ENCODE measurements at places on chromosomes 4 and X.
A peak's percentile ranks its signal among the peaks of the same experiment; 100 is the strongest.

GRCh38 chrX:20487227-20487626 is 220.5 kb upstream of the RPS6KA3 start:
- no peak for DNase-seq

DNA sequence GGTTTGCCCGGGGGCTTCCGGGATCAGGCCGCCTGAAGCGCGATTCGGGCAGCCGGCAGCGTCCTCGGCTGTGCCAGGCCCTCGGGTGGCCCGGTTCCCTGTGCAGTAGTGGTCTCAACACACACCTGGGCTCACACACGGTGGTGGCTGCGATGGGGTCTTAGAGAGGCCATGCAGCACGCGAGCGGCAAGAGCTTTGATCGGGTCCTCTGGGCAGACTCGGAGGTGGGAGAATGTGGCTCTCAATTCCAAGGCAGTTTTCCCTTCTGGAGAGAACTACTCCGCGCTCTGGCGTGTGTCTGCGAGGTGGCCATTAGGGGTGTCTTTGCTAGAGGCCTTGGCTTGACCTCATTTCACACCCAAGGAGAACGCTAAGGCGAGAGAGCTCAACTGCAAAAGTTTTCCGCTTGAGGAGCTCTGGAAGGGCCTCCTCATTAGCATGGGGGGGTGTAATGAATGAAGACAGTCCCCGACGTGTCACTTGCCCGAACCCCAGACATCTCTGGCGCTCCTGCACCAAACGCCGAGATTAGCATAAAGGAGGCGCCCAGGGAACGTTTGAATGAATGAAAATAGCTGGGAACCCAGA is 771 bp upstream of the RBPJ start:
- DNase-seq = peak; percentile 54

- DNase-seq = peak; percentile 60
These were observed 10.7 kb downstream of the KLHL8 start for GRCh38 chr4:87209696-87210095.

DNA sequence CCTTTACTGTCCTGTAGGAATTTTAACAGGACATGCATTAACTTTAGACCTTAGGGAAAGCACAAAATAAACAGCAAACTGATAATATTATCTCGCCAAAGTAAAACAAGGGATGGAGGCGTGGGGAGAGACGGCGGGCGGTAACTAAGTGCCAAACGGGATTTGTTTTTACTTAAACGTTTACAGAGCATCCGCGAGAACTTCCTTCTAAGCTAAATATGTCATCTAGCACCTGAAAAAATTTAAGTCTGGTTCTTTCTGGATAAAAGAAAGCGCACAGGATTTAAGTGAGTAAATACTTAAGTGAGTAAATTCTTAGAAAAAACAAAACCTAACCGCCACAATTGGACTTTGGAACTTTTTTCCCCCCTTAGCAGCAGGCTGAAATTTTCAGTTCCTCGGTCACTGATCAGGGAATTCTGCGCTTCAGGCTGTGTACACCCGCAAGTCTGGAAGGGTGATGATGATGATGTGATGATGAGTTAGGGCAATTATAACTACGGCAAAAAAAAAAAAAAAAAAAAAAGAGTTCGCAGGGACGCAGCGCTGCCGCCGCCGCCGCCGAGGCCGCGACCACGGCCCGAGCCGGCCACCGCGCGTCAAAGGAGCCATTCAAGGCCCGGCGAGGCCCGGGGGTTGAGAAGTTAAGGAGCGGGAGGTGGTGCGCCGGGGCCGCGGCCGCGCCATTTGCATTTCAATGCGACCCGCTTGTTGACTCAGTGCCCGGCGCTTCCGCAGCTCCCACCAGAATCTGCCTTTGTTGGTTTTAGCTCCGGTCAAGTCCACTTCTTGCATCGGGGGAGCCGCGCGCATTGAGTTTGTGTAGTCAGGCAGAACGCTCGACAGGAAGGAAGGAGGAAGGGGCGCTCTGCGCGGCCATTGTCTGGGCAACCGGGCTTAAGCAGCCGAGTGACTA is 108.8 kb downstream of the SPRY1 start:
- DNase-seq = peak; percentile 29

DNA sequence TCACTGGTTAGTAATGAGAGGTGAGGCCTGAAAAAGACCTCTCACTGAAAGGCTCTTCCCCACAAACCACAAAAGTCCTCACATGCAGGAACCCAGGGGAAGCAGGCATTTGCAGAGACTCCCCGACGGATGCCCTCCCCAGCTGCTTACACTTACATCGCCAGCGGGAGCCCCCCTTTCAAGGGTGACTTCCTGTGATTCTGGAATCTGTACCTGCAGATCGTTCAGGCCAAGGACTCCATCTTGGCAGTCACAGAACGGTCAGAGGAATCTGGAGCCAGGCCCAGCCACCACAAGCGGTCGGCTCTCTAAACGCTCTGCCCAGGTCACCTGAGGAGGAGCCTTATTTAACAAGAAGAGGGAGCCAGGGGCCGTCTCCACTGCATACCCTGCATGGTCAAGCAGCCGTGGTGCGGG is 71.3 kb upstream of the STS start:
- no peak for DNase-seq

- no peak for DNase-seq
These were observed 27.6 kb downstream of the ANXA10 start for GRCh38 chr4:168119890-168120289.

- DNase-seq = no peak
These were observed 61.6 kb upstream of the NOCT start for GRCh38 chr4:138953961-138954371.

GRCh38 chrX:133346026-133346425 is 69.3 kb downstream of the GPC4 start:
- no peak for DNase-seq

GRCh38 chr4:109662771-109663170 is 40.5 kb downstream of the CASP6 start:
- no peak for DNase-seq

GRCh38 chr4:137360761-137361160 is 171.5 kb downstream of the PCDH18 start:
- DNase-seq = no peak

GRCh38 chrX:13360146-13360545 is 40.3 kb upstream of the ATXN3L start:
- DNase-seq = no peak

DNA sequence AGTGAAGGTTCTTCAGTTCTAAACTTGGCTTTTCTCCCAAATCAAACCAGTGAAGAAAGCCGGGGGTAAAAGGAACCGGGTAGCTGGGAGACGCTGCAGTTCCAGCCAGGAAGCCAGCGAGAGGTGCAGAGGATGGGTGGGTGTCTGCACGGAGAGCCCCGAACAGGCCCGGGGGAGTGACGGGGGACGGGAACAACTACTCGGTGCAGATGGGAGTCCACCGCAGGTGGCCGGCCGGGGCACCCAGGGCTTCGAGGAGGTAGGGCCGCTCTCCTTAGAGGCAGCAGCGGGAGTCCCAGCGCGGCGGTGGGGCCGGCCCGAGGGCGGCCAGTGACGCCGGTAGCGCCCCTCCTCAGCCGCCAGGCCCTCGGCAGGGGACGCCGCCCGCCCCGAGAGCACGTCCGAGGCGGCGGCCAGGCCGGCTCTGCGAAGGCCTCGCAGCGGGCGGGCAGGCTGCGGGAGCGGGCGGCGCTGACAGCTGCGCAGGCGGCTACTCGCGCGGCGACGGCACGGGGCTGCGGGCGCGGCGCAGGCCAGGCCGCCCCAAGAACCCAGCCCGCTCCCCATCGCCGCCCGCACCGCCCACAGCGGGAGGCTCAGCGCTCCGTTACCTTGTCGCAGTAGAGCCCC is 449 bp downstream of the FBXL5 start:
- peak; percentile 58 for DNase-seq

DNA sequence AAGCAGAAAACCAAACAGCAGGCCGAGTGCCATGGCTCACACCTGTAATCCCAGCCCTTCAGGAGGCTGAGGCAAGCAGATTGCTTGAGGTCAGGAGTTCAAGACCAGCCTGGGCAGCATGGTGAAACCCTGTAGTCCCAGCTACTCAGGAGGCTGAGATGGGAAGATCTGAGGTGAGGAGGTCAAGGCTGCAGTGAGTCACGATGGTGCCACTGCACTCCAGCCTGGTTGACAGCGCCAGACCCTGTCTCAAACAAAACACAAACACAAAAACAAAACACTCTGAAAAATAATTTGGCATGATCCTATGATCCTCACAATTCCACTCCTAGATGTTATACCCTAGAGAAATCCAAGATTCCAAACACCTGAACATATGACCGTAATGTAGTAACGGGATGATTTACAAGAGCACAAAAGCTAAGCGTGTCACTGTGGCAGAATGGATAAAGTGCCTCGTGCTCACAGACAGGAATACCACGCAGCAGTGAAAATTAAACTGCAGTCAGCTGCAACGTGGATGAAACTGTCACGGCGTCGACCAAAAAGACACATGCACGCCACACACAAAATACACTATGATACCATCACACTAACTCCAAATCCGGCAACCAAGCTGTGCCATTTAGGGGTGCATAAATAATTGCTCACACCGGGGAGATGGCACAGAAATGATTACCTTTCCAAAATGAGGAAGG is 1.7 kb downstream of the NELFA start:
- DNase-seq = no peak

DNA sequence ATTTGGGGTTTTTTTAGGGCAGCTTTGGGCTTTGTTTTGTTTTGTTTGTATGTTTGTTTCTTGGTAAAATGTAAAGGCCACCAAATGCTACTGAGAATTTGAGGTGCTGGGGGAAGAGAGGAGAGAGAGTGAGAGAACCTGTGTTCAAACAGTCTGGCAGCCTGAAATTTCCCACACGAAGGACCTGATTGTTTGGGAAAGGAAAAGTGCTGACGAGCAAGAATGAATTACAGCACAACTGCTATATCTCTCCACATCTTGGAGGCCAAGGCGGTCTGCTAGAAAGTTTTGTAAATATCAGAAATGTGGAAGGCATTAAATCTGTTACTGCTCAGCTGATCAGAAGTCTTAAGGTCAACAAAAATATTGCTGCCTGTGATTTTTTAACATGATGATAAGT is 170.5 kb downstream of the PALLD start:
- no peak for DNase-seq

GRCh38 chrX:50613846-50614245 is 143.2 kb upstream of the DGKK start:
- DNase-seq = no peak

GRCh38 chr4:174461466-174462106 is 60.7 kb downstream of the HPGD start:
- no peak for DNase-seq

DNA sequence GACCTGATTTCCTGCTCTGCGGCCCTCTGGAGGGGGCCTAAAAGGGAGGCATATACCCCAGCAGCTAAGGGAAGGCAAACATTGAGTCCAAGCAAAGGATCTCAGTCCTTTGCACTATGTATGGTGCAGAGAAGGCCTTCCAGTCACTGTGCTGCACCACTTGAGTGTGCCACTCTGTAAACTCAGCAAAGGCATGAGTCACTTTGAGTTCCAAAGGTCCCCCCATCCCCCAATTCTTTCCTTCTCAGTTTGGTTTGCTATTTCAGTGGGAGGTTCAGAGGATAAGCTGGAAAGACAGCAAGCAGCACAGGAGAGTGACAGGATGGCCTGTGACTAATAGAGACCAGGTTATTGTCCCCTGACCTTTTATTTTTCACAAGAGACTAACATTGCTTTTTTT is 131.3 kb downstream of the FHDC1 start:
- no peak for DNase-seq

DNA sequence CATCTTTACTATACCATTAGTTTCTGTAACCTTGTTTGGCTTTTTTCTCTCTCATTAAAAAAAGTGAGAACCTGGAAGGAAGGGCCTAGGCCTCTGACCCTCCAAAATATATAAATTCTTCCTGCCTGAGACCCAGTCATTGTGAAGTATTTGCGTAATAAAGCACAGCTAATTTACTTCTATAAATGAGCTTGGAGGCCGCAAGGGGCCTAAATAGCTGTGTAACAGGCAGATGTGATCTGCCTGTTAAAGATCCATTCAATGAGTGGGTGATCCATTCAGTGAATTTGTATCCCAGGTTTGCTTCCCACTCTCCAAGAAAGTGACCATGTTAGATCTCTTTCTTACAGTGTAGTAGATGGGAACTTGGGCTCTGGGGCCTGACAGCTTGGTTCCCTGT is 595 bp upstream of the PYURF start:
- no peak for DNase-seq

DNA sequence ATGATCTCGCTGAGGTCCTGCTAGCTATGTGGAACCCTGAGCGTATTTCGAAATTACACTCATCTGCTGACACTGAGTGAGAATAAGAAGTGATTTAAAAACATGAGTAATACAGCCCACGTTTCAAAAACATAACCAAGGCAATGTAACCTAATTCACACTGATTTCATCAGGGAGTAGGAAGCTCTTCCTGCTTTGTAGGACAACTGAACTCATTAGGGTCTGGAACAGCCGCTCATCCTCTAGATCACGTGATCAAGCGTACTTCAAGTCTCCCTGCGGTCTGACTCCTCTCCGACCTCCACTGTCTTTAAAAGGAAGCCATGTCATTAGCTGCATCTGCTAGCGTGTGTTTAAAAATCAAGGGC is 138.0 kb downstream of the NSUN7 start:
- DNase-seq = no peak

GRCh38 chrX:57772637-57773036 is 92.6 kb upstream of the NLRP2B start:
- no peak for DNase-seq

- no peak for DNase-seq
These were observed 490.3 kb upstream of the EPHA5 start for GRCh38 chr4:66160606-66161005.

DNA sequence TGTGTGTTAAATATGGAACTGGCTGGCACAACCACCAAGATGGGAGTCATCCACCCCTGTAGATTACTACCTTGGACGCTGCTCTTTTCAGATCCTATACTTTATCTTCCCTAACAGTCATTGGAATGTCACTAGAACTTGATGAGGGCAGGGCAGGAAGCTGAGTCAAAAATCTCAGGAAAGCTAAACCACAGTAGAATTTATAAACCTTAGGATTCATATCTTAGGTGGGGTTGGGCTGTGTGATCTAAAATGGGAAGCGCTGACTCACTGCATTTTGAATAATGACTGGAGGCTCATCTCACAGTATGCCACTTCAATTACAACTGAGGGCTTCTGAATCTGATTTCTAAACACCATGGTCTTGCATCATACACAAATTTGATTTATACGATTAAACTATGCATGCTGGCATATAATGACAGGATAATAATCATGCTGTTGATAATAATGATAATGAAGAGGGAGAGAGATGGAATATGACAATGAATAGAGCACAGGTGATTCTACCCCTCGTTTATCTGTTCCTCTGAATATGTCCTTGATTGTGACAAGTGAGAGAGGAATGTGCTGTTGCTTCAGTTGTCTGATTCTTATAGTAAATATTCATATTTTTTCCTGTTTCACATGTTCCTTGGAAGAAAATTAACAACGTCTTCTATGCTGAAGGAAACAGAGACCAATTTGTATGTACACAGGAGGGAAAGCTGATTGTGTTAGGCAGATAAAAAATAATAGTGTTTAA is 270.3 kb upstream of the HS3ST1 start:
- DNase-seq = no peak

DNA sequence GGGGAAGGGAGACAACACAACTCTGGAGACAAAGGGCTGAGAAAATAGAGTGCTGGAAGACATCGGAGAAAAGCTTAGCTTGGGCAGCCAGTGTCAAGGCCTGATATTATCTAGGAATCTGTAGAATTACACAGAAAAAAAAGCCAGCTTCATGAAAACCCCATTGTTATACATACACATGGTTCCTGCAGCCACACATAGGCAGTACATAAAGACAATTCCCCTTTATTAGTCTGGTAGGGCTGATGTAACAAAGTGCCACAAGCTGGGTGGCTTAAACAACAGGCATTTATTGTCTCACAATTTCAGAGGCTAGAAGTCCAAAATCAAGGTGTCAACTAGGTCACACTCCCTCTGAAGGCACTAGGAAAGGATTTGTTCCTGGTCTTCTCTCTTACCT is 503.5 kb downstream of the MID1IP1 start:
- no peak for DNase-seq

GRCh38 chrX:18983666-18984380 is at the start of gene PHKA2:
TSS of gene PHKA2 (minus strand) at chrX:18984114. CDS start at chrX:18983932, 182 bp downstream.
- peak; percentile 68 for DNase-seq

All from activated naive CD4-positive, alpha-beta T cell treated with anti-CD3 and anti-CD28 coated beads, Interleukin-2, amount 10 ng/mL, durations not matched to agents 7 days and 5 days (primary cell).